Hematopoietic multipotent progenitor cell treated with erythropoietin and hydrocortisone succinate and interleukin-3 and kit ligand, for 8 days (in vitro differentiated cells): ENCODE measurements at places on chromosomes 2 and 18.

- DNase-seq = no peak
Observed at GRCh38 chr2:232637866-232638583, 4.6 kb downstream of the EFHD1 start.

GRCh38 chr2:220708366-220708765, 863.7 kb downstream of the EPHA4 start:
- DNase-seq = no peak

GRCh38 chr18:49178736-49179135, 228.0 kb upstream of the SMAD7 start:
- peak; percentile 36 for DNase-seq

DNA sequence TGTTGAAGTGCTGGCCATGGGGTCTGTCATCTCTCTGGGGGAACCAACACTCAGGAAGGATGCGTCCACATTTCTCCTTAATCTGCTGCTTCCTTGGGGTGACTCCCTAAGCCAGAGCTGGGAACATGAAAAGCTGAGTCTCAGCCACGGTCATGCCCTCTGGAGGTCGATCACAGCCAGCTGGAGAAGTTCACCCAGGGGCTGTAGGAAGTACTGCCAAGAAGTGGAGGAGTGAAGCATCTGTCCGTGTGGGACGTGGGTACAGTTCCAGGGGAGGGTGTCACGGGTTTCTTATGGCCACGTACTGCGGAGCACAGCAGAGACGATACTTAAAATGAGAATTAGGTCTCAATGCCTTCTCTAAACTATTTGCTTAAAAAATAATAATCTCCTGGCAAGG, 42.4 kb upstream of the IGFBP2 start:
- no peak for DNase-seq

- no peak for DNase-seq
Observed at GRCh38 chr2:158725441-158725891, 69.7 kb upstream of the DAPL1 start.

DNA sequence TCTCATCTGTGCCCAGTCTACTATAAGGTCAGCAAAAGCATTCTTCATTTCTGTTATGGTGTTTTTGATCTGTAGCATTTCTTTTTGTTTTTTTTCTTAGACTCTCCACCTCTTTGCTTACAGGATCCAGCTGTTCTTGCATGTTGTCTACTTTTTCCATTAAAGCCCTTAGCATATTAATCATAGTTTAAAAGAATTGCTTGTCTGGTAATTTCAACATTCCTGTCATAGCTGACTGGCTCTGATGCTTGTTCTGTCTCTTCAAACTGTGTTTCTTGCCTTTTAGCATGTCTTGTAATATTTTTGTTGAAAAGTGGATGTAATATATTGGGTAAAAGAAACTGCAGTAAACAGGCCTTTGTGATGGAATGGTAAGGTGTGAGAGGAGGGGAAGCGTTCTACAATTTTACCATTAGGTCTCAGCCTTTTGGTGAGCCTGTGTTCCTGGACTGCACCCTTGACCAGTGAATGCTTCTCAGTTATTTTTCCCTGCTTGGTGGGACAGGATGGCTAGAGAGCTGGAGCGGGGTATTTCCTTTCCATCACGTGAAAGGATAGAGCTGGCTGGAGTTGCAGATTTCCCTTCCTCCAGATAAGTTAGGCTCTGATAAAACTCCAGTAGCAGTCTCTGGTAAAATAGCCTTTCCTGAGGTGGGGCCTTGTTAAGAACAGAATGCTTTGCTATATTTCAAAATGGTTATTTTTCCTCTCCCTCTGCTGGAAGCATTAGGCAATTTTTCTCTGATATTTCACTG, 65.4 kb downstream of the PLA2R1 start:
- DNase-seq = no peak

DNA sequence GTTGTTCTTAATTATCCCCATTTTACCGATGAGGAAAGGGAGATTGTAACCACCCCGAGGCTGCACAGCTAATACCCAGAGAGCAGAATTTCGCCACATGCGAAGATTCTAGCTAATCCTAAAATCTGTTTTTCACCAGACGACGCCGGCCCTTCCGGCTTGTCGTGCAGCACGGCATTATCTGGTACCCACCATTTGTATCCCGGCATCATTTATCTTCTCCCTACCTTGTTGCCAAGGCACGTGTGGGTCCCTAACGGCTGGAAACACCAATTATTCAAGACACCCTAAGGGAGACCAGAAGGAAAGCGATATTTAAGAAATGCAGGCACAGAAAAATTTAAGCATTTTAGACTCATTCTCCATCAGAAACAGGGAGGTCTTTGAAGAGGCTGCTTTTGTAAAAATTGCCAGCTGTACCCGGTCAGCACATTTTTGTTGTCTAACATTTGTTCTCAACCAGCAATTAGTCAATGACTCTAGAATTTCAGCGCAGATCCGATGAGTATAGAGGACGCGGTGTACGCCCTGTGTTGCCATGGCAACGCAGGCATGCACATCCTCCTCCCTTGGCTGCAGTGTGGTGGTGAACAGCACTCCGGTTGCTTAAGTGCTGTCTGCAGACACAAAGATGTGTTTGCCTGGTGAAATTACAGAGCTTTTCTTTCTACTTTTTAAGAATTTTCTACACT, 111.6 kb downstream of the AGAP1 start:
- peak; percentile 65 for DNase-seq

GRCh38 chr2:230975927-230976326, 20.0 kb upstream of the SPATA3 start:
- DNase-seq = no peak

GRCh38 chr2:121910139-121910538, 154.7 kb downstream of the TSN start:
- no peak for DNase-seq

DNA sequence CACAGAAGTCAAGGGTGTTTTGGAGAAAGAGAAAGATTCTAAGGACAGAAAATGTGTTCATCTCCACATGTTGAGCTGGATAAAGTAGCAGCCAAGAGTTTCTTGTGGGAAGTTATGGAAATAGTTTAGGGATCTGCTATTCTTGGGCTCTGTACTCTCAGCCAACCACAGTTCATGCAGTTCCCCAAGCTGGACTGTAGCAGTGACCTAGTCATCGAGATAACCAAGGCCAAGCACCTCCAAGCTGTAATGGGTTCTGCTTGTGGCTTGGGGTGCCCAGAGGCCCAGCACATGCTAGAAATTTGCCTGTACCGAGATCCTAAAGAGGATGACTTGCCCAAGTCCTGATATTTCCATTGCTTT, 91.9 kb upstream of the RASGRP3 start:
- no peak for DNase-seq

DNA sequence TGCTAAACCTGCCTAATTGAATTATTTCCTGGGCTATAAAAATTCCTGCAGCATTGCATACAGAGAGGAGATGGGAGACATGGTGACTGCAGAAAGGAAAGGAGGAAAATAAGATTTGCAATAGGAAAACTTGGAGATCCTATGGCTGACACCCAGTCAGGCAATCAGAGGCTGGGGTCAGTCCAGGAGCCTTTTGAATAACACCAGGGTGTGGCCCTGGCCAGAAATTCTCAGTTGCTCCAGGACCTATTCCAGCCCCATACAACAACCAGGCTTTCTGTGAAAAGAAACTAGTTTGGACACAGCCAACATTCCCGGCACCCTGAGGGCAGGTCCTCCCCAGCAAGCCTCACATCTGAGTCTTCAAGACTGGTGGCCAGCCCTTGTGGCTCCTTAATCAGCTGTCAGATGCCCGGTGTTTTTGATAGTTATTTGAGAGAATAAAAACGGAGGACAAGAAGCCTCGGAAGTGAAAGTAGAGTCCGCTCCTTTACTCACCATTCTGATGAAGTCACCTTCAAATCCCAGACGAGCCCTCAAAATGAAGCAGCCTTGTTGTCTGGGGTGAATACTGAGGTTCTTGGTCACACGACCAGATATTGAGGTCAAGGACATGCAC, 31.1 kb upstream of the GMCL1 start:
- no peak for DNase-seq

DNA sequence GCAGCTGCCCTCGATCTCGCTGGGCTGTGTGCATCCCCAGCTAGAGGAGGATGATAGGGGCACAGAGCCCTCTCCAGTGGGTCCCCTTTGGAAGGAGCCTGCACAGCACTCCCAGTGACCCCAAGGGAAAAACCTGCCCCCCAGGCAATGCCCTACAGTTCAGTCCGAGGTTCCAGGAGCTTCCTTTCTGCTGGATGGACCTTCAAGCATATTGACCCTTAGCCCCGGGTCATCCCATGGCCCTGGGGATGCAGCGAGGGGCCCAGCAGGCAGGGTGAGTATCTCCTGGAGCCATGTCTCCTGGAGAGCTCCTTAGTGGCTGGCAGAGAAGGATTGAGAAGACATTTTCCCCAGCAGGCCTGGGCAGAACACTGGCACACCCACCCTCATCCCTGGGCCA, 45.4 kb upstream of the CTDP1 start:
- no peak for DNase-seq

GRCh38 chr18:78433562-78433961, 546.1 kb upstream of the SALL3 start:
- no peak for DNase-seq

GRCh38 chr2:151157000-151157735, 104.5 kb downstream of the RBM43 start:
- no peak for DNase-seq

GRCh38 chr2:158561054-158561453, 104.3 kb downstream of the PKP4 start:
- DNase-seq = no peak

- DNase-seq = no peak
Observed at GRCh38 chr2:48232351-48232750, 297.6 kb upstream of the STON1 start.

- no peak for DNase-seq
Observed at GRCh38 chr2:238817891-238818290, 30.0 kb upstream of the TWIST2 start.

DNA sequence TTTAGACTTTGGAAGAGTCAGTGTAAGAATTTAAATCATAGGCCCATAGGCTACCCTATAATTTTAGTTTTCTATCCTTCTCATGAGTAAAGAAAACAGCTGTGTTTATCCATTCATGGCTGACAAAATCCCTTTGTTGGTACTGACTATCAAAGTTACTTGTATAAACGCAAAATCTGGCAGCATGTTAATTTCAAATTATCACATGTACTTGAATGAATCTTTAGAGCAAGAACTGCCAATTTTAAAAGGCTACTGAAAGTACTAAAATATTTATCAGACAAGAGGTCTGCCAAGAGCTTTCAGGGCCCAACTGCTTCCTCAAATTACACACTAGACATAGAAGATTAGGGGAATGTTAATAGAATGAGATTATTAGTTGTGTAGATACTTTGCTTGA, 66.6 kb downstream of the MYL12B start:
- no peak for DNase-seq

- DNase-seq = peak; percentile 69
Observed at GRCh38 chr2:97995026-97995733, 568 bp downstream of the TMEM131 start.

DNA sequence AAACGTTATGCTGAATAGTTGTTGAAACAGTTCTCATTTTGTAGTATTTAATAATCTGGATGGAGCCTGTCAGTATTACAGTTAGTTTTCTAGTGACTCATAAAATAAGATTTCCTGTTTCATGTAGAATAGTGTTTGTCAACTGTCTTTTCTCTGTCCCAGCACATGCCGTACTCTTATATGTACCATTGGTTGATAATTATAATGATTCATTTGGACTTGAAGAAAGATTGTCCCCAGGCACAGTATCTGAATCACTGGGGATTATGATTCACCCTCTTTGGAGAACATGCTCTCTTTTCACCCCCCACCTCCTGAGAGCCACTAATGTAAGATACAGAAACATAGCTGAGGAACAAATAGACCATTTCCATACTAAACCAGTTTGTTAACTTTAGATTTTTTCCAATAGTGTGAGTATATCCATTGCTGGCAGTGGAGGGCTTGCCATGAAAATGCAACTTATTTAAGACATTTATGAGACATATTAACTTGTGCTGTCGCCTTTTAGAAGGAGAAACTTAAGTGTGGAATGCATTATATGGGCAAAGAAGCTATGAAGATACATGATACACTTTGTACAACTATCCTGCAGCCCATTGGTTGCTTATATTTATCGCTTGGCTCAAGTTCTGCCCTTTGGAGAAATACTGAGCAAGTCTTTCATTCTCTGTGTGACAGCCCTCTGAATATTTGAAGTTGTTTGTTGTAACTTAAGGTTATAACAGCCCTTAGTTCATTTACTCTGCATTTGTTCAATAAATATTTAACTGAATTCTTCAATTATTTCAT, 12.4 kb downstream of the COPS8 start:
- no peak for DNase-seq

GRCh38 chr2:165818920-165819319, 24.9 kb upstream of the GALNT3 start:
- no peak for DNase-seq

DNA sequence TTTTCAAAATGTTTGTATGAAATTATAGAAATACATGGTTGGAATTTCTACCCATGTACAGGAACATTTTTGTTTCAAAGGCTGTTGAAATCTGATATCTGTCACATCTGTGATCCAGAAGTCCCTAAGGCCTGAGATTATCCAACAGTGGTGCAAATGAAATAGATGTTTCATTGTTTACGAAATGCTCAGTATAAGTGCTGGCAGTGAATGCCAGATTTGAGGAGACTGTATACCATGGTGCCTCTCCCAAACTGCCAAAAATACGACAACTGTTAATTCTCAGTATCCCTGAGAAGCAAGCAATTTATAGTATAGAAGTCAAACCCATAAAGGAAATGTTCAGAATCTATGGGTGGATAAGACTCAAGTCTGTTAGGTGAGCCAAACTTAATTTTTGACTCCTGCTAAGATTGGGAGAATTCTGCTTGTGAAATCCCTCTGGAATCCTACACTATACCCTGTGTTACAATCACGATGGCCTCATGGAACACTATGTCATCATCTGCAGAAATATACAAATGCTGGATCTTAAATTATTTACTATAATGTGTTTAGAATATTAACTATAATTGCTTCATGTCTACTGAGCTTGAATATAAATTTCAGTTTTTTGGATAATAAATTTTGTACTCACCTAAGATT, 71.2 kb upstream of the DOCK10 start:
- no peak for DNase-seq

GRCh38 chr18:48841381-48842258, 109.1 kb downstream of the SMAD7 start:
- no peak for DNase-seq

DNA sequence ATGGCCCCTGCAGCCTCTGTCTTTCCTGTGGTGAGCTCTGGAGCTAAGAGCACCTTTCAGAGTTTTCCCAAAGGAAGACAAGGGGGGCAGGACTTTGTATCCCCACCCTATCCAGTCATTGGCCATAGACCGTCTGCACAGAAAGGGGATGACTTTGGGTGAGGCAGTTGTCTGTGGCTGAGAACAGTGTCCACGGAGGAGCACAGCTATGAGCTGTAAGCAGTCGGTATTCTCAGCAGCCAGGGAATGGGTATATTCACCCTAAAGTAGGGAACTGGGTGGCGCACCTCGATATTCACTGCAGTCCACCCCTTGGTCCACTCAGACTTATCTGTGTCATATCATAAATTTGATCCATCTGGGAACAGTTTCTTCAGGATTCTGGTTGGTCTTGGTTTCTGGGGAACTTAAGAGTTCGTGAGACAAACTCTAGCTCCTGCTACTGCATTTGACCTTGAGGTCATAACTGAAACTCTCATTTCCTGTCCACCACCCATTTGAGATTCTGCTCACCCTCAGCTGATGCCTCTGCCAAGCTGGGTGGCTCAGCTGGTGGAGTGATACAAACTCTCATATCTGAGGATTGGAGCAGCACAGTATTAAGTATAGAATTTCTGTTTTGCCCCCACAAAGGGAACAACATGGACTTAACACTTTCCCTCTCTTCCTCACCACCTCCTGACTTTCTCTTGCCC, 45.2 kb upstream of the SCG2 start:
- DNase-seq = no peak
